ENCODE measurements at places on chromosomes 5 and 9.

GRCh38 chr9:1208157-1208556 lies 158.0 kb downstream of the DMRT2 start:
- no peak for DNase-seq

DNA sequence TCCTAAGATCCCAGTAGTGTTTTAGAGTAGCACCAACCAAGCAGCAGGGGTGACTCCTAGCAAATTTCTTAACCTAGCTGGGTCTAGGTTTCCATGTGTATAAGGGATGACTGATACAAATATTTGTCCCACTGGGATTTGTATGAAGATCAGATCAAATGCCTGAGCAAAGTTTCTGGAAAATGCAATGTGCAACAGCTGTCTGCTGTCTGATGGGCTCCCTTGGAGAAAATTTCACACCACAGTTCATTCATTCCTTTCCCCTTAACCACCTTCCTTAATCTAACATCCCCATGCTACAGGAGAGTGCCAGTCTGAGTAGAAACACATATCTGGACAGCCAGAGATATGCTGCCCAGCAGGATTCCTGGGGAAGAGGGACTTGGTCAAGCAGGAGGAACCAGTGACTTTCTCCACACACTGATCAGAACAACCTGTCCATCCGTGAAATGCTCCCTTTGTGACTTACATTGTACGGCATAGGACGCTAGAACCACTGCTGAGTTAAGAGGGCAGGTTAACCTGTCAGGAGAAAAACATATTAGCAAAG lies 53.3 kb downstream of the PTPN3 start:
- no peak for DNase-seq

DNA sequence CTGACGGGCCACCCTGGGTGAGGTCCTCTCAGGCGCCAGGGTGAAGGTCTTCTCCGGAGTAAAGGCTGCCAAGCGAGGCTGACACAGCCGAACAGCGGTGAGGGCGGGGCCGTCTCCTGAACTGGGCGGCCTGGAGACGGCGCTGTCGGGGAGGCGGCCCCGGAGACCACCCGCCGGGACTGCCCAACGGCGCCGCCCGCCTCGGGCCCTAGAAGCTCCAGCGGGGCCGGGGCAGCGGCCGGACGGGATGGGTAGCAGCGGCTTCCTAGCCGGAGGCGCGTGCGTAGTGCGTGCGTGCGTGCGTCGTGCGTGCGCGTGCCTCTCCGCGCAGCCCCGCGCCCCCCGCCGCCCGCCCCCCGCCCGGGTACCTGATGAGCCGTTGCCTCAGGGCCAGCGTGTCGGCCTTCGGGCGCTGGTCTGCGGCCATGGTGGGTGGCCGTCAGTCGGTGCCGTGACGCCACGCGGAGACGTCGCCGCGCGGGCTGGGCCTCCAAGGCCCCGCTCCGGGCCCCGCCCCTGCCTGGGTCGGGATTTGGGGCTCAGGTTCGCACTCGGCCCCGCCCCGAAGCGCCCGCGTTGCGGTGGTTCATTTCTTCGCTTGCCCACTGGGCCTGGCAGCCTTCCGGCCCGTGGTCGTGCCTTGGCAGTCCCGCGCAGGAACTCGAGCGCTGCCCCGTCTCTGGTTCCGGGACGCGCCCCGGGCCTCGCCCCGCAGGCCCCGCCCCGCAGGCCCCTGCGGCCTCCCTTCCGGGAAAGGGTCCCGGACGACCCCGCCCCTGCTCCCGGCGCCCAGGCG lies at the start of gene PHYKPL:
Gene PHYKPL (minus strand): TSS at position 679 of the 796 bp plus-strand sequence. CDS start 252 bp downstream, at position 427.
- peak; percentile 82 for DNase-seq

DNA sequence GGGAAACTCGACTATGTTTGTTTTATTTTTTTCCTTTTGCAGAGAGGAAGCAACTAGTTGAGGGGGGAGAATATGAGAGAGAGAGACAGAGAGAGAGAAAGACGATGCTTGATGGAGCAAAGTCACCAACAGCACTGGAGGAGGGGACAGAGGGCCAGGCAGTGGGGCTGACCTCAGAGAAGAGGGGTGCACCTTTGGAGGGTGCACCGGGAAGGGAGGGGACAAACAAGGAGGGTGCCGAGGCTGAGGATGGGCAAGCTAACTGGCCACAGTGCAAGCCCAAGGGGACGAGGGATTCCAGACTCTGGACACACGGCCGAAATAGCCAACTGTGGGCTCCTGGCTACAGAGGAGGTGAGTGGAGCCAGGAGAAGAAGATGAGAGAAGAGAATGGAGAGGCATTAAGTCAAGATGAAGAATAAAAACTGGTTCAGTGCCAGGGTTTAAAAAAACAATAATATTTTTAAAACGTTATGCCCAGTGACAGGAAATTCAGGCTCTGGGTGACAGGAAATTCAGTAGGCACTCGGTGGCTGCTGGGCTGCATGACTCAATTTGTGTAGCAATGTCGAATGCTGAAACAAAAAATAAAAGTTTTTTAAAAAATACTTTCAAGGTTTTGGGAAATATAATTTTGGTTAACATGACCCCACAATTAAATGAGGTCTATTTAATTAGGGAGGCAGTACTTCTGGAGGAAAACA lies 13.3 kb upstream of the GLRX start:
- DNase-seq, result no peak

- DNase-seq, result no peak
Observed at GRCh38 chr5:181197326-181197951, 7.6 kb downstream of the TRIM7 start.

DNA sequence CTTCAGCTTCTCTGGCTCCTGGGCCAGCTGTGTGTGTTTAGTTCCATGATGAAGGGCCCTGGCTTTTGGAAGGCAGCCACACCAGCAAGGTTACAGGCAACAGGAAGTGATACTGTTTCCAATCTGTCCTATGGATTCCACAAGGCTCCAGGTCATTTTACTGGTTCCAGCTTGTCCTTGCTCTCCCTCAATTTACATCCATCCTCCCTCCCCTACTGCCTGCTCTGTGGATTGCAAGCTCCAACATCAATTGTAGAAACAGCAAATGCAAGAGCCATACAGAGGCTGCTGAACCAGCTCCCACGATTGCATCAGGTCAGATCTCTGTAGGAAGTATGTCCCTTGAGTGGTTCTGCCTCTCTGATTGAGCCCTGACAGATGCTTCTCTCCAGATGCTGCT lies 409.8 kb downstream of the NTRK2 start:
- no peak for DNase-seq

- DNase-seq, result no peak
Observed at GRCh38 chr9:8733131-8733954, 933.8 kb upstream of the DMAC1 start.

DNA sequence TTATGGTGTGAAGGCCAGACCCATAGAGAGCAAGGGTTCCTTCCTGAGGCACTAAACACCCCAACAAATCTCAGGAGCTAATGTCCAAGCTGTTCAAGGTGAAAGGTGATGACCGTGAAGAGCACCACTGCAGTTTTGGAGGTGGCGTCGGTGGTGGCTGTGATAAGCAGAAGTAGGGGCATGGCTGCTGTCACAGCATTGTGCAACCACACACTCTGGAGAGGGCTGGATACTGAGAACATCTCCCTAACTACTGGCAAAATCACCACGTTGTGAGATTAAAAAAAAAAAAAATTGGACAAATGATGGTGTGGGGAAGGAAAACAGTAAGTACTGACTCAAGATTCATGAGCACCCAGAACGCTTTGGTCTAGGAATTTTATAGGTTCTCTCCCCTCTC lies 156.5 kb downstream of the PJA2 start:
- DNase-seq, result no peak

GRCh38 chr9:21081999-21082398 lies 4.3 kb upstream of the IFNB1 start:
- DNase-seq, result no peak

DNA sequence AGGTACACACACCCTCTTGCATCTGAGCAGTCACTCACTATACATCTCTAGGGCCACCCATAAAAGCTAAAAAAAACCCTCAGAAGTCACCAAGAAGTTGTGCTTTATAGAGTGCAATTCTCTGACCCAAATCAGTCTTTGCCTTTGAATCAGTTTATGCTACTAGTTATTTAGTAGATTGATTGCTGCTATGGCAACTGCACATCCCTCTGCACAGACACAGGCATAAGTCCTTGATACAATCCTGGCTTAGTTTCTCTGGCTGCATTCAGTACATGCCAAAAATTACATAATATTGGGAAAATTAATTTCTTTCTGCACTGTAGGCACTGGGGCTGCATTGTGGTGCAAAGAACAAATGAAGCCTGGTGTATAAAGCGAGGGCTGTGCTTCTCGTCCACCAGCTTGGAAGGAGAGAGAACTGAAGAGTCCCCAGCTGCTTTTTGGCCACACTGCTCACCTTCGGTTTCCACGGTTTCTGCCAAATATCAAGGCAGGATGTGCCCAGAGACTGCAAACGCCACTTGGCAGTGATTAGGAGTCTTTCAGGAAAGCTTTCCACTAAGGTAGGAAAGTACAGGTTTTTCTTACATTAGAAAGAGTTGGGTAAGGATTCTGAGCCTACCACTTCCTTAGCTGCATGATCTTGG lies 258.4 kb downstream of the ELAVL2 start:
- no peak for DNase-seq

DNA sequence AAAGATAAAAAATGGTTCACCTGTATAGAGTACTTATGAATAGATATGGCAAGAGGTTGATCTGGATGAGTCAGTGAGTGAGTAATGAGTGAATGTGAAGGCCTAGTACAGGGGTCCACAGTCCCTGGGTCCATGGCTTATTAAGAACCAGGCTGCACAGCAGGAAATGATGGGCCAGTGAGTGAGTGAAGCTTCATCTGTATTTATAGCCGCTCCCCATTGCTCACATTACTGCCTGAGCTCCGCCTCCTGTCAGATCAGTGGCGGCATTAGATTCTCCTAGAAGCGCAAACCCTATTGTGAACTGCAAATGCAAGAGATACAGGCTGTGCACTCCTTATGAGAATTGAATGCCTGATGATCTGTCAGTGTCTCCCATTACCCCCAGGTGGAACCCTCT lies 307.7 kb upstream of the ZNF608 start:
- DNase-seq, result no peak

- no peak for DNase-seq
Observed at GRCh38 chr5:132114150-132115121, 40.8 kb downstream of the CSF2 start.

- no peak for DNase-seq
Observed at GRCh38 chr5:132205385-132206125, 22.1 kb downstream of the P4HA2 start.

GRCh38 chr5:132353486-132353995 lies 16.0 kb upstream of the SLC22A5 start:
- DNase-seq, result no peak

- DNase-seq, result no peak
Observed at GRCh38 chr9:128439273-128439672, 16.5 kb upstream of the ODF2 start.

DNA sequence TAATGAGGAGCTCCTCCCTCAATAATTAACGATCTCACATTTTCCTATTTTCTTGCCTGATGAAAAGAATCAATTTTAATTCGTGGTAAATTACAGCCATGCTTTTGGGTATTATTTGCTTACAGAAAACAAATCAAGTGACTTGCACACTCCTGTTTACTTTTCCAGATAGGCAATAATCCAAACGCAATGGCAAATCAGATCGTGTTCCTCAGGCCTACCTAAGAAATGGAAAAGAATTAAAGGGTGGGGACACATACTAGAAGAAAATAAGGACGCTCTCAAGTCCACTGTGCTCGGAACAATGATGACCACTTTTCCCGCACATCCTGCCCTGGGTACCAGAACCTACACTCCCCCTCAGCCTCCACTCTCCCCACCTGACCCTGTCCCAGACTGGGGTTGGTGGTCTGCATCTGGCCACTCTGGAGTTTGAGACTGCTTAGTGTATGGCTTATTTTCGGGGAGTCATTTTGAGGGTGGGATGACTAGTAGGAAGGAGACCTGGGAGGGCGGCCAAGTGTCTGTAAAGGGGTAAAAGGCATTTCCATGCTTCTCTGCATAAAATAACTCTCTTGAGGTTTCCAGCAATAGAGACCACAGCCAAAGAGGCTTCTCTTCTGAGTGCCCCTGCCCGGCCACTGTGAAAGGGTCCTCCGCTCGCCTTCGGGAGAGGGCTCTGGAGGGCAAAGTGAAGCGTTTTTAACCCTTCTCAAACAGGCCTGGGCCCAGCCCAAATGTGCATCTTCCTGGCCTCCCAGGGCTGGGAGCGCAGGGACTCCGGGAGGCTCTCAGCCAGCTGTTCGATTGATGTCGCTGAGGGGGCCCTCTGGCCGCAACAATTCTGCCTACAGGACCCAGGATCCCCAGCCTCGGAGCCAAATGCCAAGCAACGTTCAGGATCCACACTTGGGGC lies 4.5 kb upstream of the OTP start:
- DNase-seq, result no peak

DNA sequence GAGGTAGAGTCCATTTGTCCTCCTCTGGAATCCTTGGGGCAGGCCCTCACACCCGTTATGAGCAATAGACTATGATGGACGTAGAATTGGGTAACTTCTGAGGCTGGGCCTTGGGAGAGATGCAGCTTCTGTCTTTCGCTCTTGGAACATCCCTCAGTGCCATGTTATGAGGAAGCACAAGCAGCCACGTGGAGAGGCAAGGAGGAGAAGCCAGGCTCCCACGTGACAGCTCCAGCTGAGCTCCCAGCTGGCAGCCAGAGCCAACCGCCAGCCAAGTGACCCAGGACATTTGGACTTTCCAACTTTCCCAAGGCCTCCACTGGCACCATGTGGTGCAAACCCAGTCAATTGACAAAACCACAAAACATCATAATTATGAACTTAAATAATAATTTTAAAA lies 43.0 kb upstream of the BOD1 start:
- no peak for DNase-seq

- no peak for DNase-seq
Observed at GRCh38 chr5:154421868-154422267, 23.9 kb upstream of the SAP30L start.

- no peak for DNase-seq
Observed at GRCh38 chr5:167096816-167097215, 1194.6 kb upstream of the WWC1 start.

- DNase-seq, result no peak
Observed at GRCh38 chr5:143862271-143862670, 50.3 kb downstream of the HMHB1 start.

DNA sequence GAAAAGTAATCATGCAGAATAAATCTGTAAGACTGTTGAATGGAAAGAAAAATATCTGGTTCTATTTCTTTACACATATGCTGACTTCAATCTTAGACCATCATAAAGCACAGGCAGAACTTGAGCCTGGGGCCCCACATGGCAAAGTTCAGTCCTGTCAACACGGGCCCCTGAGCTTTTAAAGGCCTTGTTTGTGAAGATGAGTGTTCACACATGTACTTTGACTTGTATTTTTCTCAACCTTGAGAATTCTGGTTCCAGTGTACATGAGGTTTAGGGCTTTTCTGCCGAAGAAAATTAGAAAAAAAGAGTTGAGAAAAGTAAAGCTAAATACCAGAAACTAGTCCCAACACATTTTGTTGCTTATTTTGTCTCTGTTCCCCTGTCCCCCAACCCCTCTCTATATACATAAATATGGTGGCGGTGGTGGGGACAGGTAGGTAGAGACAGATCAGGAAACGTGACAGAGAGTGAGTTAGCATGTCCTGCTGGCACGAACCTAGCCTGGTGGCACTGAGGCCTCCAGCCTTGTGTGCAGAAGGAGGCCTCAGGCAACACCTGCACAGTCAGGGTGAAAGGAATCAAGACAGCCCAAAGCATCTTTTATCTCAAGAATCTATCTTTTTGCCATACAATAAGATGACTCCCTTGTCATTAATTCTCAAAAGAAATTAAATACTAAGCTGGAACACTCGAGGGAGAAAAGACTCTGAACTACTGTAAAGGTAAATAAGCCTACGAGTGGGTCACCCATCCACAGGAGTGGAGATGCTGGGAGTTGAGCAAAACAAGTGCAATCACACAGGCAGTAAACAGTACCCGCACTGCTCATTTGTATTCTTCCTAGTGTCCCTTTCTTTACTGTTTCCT lies 22.9 kb downstream of the LIFR start:
- no peak for DNase-seq
